ENCODE measurements at places on chromosomes 3 and 15. TPM values are rescaled to one million over a fixed set of nuclear protein-coding genes. Genes with fewer than 3 reads are reported as not detected.

MUC4 gene
- total RNA-seq = 11.1 TPM

CCDC14 gene
- 7.7 TPM for total RNA-seq

AMT gene
- 1.1 TPM for total RNA-seq

ZNF385D gene
- 0.82 TPM for total RNA-seq

TOP2B gene
- 62.2 TPM for total RNA-seq

ARPP21 gene
- not detected for total RNA-seq

TM6SF1 gene
- total RNA-seq = 0.45 TPM

TEX264 gene
- 65.0 TPM for total RNA-seq

FSIP1 gene
- 0.91 TPM for total RNA-seq

FBXL2 gene
- 2.1 TPM for total RNA-seq

DNA sequence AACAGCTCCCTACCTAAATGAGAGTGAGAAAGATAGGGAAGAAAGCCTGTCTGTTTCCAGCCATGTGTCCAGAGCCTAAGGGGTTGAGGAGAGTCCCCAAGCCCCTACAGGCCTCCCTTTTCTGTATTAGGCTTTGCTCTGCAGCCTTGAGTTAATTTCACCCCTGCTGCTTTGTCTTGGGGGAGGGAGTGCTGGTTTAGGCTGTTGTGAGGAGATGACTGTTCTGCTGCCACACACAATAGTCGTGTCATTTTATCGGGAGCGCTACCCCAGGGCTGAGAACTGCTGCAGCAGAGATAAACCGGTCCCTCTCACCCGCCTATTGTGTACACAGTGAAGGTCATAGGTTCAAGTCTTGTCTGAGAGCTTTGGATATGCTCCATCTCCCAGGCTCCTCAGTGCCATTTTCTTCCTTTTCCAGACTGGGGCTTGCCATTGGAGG, 1.4 kb downstream of the ZNF609 start:
- DNase-seq = no peak

GRCh38 chr3:169966951-169967915, 626 bp downstream of the SEC62 start:
- no peak for DNase-seq

- no peak for DNase-seq
Observed at GRCh38 chr3:50523279-50523811, 19.9 kb upstream of the CACNA2D2 start.

GRCh38 chr3:190172751-190173150, 52.1 kb upstream of the P3H2 start:
- no peak for DNase-seq

DNA sequence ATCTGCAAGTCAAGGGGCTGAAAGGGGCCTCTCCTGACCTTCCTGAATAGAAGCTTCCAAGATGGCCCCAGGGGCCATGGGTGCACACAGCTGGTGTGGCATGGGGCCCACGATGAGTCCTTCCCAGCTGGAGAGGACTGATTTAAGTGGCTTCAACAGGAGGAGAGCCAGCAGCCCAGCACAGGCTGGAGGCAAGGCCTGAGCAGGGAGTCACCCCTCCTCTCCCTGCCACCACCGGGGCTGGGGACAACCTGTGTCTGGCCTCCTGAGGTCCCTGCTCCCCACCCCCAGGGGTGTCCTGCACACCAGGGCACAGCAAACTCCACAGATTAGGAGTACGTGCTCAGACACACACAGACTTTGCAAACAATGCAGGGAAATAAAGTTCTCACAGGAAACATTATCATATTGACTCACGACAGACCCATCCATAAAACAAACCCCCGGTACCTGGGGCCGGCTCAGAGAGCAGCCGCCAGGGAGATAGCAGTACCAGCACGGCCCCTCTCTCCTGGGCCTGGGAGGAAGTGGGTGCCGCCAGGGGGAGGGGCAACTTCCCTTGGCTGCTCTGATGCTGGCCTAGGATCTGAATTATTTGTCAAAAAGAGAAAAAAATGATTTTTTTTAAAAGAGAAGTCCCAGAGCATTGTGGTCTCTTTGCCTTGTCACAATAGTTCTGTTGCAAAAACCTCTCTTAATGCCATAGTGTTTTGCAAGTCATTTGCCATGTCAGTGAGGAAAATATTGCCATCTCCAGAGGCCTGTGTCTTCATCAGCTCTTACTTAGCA, 21.9 kb upstream of the TSEN2 start:
- DNase-seq = no peak

DNA sequence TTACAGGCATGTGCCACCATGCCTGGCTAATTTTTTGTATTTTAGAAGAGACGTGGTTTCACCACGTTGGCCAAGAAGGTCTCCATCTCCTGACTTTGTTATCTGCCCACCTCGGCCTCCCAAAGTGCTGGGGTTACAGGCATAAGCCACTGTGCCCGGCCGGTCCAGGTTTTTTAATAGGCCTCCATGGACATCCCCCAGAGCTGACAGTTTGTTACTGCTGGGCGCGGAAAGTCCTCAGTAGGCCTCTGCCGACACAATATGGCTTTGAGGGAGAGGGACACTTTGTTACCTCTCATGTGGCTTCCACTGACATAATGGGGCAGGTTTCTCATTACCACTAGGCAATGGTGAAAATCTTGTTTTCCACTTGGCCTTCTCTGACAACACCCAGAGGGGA, 152.0 kb downstream of the WNT7A start:
- DNase-seq = no peak

DNA sequence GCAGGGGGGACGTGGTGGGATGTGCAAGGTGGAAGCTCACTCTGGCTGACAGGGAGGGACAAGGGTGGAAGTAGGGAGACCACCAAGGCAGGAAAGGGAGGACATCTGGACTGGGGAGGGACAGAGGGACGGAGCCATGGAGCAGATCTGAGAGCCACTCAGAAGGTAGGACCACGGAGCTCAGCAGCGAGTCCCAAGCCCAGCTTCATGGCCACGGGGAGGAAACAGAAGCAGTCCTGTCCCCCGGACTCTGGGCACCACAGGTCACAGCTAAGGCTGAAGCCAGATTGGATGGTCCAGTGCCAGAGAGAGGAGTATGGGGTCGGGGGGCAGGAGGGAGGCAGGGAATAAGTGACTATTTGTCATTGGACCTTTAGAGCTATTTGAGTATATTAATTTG, 220.1 kb downstream of the TBC1D2B start:
- no peak for DNase-seq

- DNase-seq = no peak
Observed at GRCh38 chr3:65751123-65751700, 287.5 kb downstream of the MAGI1 start.

- no peak for DNase-seq
Observed at GRCh38 chr3:160841455-160841854, 85.4 kb downstream of the PPM1L start.

DNA sequence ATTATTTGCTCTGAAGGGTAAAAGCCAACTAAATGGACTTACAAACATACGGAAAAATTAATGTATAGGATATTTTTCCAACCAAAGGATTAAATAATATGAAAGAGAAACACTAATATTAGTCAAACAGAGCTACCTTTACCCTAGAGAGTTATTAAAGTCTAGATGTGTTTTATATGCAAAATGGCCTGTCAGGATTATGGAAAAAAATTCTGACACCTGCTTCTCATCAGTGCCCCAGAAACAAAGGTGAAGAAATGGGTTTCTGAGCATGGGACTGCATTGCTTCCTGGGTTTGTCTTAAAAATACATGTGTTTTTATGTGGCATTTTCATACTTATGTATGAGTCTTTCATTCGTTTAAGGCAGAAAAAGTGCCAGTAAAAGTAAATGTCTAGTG, 148.3 kb downstream of the ROBO2 start:
- no peak for DNase-seq

- no peak for DNase-seq
Observed at GRCh38 chr15:42730135-42730534, 6.8 kb downstream of the CDAN1 start.

GRCh38 chr15:79290642-79291275, 8.2 kb downstream of the ANKRD34C start:
- no peak for DNase-seq

- DNase-seq = no peak
Observed at GRCh38 chr3:171813897-171814460, 3.7 kb upstream of the PLD1 start.

DNA sequence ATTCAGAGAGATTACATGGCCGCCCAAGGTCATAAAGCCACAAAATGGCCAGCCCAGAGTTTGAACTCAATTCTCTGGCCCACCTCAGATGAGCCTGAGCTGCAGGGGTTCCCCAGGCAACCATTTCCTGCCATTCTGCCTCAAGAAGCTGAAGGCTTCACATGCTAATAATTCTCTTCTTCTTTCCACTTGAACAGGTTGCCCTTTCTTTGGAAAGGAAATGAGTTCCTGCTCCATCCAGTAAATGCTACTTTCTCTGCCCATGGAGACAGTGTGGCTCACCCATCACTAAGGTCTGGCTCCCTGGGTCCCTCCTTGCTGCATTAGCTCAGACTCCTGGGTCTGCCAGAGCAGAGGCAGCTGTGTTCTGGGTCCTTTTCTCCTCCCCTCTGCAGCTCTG, 48.2 kb downstream of the TRIM42 start:
- no peak for DNase-seq

DNA sequence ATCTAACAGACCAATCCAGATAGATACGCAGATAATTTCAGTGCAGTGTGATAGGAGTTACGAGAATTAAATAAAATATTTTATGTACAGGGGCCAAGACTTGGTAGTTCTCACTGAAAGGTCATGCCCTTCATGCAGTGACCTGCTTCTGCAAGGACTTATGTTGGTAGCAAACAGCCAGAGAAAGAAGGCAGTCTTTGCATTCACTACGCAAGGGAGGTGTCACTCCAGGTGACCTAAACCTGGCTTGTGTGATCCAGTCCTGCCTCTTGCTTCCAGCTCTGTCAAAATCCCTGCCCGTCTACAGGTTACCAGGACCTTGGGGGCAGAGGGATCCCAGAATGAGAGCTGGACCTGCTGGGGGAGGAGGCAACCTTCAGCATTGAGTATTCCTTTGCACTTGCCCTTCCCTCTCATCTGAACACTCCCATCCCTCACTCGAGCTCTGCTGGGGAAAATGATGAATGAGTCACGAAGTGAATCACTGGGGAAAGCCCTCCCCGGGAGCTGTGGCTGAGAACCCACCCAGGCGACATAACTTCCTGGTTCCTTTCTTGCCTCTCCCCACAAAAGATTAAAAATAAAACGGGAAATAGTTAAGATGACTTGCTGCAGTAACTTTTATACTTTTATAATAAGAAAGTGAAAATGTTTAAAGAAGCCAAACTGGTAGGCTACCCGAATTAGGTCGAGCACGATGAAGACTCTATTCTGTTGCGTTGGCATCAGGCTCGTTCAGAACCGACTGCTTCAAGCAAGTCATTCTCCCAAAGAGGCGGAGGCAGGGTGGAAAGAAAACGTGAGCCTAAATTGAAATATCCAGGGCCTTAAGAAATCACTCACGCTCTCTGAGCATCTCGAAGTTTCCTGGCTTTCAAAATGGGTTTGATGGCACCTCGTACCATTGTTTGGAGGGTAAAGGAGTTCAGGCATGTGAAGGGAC, 216.1 kb downstream of the SLCO3A1 start:
- no peak for DNase-seq

DNA sequence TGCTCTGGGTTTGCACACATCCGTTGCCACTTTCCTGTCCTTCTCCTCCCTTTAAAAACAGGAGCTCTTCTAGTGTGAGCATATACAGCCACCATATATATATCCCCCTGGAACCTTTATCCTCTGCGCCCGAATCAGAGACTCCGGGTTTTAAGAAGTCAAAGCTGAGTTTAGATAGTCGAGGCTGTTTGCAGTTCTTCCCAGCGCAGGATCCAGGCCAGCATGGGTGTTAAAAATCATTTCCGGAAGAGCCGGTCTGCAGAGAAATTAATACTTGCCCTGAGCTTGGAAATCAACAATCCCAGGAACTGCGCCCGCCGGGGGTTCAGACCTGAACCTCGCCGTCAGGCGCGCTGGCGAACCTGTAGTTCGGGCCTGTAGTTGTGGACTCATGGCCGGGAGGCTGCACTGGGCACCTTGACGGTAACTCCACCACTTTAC, 2.3 kb downstream of the SHOX2 start:
- no peak for DNase-seq

GRCh38 chr15:60004846-60005351, 788 bp downstream of the FOXB1 start:
- no peak for DNase-seq

DNA sequence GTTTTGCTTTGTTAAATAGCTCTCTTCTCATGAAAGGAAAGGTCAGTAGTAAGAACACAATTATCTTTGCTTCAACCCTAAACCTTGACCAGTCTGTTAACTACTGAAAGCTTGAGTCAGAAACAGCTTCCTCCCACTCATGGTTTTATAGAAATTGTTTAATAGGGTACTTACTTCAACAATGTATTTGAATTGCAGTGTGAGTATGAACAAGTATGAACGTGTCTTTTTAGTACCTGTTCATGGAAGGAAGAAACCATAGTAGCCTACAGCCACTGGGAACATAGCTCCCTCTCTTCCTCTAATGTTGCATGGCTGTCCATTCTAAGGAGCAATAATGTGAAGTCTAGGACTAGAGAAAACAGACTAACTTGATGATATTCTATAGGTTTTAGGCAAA, 311.0 kb downstream of the MCTP2 start:
- DNase-seq = no peak

GRCh38 chr3:80158332-80158731, 390.5 kb upstream of the ROBO1 start:
- DNase-seq = no peak

GRCh38 chr3:101228441-101228840, 91.9 kb downstream of the IMPG2 start:
- DNase-seq = no peak

GRCh38 chr3:36695113-36695768, 69.1 kb downstream of the DCLK3 start:
- DNase-seq = no peak

GRCh38 chr3:149018247-149018646, 26.9 kb downstream of the GYG1 start:
- DNase-seq = no peak
